Stimulated activated CD4-positive, alpha-beta T cell treated with anti-CD3 and anti-CD28 coated beads, Interleukin-12 subunit alpha, Interleukin-12 subunit beta, amount 100 ng/mL, for 4 hours (primary cell): ENCODE measurements at places on chromosomes 7 and 10.

GRCh38 chr7:149881328-149882247 lies 7.8 kb downstream of the ATP6V0E2 start:
- DNase-seq: no peak

- no peak for DNase-seq
Measured at GRCh38 chr7:43679210-43680068, 49.9 kb downstream of the COA1 start.

DNA sequence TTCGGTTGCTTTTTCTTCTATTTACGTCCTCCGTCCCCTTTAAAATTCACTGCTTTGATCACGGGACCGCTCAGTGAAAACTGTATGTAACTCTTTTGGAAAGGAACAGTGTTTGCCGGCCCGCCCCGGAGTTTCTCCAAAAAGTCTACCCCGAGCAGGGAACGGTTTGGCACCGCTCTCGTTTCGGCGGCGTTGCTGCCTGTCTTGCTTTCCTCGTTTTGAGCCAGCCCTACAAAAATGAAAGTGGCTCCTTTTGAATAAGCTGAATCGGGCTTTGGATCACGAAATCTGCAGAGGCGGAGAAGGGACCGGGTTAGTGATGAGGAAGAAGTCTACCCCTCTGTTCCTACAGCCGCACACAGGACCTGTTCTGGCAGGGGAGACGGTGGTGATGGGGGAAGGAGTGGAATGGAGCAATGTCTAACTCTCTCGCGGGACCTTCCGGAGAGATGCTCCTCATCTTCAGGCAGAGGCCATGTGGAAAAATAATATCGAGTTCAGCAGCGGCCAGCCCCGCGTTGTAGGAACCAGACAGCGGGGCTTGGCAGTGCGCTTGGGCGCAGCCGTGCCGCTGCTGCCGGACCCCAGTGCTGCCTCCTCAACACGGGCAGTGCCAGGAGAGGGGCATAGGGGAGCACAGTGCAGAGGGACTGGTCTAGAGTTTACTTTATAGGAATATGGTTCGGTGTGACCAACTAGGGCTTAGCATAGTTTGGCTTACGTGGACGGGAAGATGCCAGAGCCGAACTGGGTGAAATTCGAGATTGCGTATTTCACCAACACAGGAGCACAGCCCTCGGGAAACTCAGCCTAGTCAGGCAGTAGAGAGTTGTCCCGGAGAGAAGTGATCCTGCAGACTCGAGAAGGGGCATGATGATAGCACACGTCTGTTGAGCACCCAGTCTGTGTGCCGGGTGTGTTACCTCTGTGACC lies 1.4 kb downstream of the HTRA1 start:
- no peak for DNase-seq

- no peak for DNase-seq
Measured at GRCh38 chr7:31785101-31785500, 98.1 kb downstream of the PPP1R17 start.

GRCh38 chr10:29857843-29858701 lies 201.3 kb downstream of the JCAD start:
- no peak for DNase-seq

- DNase-seq: no peak
Measured at GRCh38 chr10:971150-971542, 17.1 kb upstream of the GTPBP4 start.

DNA sequence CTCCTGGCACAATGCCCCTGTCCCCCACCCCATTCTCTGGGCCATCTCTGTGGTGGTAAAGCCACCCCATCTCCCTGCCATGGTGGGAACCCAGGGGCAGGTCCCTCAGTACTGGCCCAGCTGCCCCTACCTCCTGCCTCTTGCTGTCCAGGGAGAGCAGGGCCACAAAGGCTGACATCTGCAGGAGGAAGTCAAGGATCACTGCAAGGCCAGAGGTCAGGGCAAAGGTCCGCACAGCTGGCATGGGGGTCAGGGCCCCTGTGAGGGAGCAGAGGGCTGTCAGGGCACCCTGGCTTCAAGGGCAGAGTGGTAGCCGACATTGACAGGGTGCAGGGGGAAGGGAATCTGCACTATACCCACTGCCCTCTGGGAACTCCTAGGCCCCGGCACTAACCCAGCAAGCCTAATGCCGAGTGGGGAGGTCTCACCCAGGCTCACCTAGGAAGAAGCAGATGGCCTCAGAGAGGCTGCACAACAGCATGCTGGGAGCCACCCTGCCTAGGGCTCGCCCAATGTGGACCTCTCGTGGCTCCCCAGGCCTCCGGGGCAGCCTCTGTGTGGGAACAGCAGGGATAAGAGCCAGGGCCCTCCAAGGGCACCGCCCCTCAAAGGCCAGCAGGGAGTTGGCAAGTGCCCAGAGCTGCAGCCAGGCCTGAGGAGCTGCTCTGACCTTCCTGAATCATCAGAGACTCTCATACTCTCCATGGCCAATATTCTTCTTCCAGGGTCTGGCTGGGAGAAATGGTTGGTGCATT lies 7.7 kb downstream of the NPC1L1 start:
- DNase-seq: no peak

DNA sequence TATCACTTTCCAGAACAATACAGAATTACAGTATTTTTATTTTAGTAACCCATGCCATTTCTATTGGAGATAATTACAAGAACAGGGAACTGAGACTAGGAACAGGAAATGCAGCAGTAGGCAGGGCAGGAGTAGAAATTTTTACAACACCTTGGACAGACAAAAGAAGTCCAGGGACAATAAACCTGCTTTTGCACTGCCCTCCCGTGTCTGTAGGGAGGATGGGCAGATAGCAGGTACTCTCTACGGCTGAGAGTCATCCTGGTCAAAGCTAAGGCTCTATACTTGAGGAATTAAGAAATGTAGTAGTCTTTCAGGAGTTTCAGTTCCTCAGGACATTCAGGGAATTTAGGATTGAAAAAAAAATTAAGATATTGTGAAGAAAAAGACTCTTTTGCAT lies 63.4 kb downstream of the VAX1 start:
- DNase-seq: no peak

GRCh38 chr7:18345641-18346234 lies 149.8 kb upstream of the HDAC9 start:
- DNase-seq: no peak

GRCh38 chr7:148712678-148713329 lies 14.1 kb downstream of the CUL1 start:
- DNase-seq: no peak

DNA sequence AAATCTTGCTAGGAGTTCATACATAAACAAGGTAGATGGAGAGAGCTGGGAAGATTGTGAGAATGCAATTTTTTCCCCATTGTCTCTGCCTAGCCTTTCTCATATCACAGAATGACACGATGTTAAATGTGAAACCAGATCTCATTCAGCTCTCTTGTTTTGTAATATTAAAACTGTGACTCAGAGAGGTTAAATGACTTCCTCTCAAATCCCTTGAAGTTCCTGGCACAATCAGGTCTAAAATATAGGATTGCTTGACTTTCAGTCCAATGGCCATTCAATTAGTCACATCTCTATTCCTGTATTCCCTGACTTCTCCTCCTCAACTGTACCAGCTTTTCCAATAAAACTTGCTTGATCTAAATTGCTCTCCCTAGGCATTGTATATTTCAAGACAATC lies 3.1 kb downstream of the ANKRD22 start:
- DNase-seq: no peak

DNA sequence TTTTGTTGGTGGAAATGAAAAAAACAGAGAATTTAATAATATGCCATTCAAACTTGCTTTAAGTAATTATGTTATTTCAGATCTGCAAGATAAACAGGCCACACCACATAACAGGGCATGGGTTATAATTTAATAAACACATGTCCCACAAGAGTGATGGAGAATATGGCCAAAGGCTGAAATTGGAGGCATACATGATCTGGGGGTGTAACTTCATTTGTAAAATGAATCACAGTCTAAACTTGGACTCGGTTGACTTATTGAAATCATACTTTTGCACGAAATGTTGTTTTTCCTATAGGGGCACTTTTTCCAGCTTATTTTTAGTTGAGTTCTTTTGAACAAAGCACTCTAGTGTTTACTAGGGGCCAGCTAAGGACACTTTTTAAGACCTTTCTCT lies 151.6 kb downstream of the TMEM26 start:
- no peak for DNase-seq
